ENCODE measurements at places on chromosomes 3 and 15.
A peak's percentile ranks its signal among the peaks of the same experiment; 100 is the strongest.

- no peak for DNase-seq
These were observed 27.5 kb downstream of the ESYT3 start for GRCh38 chr3:138461896-138462295.

DNA sequence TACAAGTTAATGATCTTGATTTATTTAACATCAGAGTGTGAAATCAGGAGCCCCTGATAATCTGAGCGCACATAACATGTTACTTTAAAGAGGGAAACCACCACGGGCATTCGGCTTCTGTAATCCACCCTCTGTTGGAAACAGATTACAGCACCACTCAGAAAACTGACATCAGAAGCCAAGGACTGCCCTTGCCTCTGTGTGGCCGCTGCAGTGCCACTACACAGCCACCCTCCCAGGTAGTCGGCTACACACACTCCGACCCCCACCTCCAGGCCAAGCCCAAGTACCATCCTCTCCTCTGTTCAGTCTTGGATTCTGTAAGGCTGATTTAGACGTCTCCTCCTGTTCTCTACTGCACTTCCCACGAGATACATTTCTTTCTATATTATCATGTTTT is 251.7 kb downstream of the GABRB3 start:
- DNase-seq = no peak

DNA sequence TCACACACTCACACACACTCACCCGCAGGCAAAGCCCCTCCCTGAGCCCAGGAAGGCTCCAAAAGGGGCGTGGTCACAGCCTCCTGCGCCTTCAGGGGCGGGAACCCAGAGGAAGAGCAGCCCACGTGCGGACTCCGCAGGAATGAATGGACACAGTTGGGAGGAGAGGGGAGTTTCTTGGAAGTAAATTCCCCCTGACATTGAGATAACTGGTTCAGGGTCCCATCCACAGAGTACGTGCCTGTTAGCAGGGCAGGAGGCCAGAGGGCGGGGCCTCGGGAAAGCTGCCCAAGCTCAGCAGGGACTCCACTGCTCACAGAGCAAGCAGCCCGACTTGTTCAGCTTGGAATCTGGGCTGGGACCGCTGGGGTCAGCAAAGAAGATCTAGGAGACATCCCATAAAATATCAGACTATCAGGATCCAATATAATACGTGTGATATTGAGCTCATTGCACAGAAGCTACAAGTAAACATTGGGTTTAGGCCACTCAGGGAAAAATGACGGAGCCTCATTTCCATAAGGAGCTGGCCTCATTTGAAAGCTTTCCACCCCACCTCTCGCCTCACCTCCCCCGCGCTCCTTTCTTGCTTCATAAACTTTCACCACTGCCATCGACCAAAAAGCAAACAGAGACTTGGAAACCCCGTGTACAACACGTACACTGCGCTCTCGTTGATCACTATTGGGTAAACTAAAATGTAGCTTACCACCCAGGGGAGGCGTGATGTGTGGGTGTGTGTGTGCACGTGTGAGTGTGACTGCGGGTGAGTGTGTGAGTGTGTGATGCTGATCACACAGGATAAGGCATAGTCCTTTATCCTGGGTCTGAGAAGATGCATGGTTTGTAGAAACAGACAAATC is 36.0 kb downstream of the TM2D3 start:
- DNase-seq = peak; percentile 72

DNA sequence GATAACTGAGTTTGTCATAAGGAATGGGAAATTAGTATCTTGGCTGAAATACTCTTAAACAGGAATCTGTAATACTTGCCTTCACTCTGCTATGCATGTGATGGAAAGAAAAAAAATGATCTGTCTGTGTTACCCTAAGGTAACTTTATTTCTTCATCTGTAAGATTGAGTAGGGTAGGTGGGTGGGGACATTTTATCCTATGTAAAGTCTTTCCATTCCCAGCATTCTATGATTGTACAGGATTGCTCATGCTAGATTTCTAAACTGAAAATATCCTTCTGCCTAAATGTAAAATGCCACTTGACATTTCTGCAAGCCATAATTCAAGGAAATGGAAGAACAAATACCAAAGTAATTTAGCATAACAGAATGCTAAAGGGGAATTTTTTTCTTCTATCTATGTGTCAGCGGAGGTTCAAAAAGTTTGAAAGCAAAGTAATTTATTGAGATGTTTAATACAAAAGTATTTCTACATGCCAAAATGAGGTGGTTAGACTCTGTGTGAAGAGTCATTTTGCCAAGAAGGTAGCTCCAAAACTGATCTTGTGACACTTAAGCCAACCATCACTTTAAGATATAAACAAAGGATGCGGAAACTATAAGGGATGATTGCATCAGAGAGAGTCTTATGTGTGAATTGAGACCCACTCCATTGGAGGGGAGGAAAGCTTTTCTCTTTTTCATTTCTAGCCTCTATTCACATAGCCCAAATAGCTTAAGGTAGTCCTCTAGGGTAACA is 46.6 kb upstream of the SERPINI2 start:
- no peak for DNase-seq

DNA sequence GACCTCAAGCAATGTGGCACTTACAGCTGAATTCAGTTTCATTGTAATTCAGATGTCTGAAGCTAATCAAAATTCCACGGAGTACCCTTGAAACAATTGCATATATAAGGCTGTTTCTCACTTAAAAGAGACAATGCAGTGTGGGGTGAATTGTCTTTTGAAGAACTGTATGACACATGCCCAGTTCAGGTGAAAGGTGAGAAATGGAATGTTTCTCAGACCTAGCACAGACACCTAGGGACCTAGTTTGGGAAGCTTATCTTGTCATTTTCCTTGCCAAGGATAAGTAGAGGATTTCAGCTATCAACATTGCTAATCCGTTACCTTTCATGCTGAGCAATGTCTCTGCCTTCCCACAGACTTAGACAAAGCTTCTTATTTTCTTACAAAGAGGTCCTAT is 36.3 kb downstream of the MBNL1 start:
- DNase-seq = no peak

DNA sequence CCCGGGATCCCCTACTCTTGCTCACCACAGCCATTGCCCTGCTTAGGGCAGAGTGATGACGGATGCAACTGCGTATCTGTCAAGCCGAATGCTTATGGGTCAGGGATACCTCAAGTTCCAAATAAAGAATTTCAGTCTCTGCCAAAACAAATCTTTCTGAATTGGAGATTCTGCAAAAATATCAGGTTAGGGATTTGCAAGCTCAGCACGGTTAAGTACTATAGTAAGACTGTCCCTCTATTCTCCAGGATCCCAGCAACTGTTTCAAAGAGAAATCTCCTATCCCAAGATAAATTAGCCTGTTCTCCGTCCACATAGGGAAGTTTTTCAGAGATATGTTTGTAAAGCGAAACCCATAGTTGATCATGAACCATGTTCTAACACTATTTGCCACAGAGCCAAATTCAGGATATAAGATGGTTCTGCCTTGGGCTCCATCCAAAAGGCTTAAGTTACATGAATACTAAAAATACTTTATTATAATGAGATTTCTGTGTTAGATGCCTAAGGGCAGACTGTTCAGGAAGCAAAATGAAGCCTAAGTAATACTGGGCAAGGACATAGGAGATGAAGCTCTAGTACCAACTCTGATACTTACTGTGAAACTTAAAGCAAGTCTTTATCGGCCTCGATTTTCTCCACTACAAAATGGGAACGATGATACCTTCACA is 100.1 kb upstream of the LPP start:
- DNase-seq = no peak

DNA sequence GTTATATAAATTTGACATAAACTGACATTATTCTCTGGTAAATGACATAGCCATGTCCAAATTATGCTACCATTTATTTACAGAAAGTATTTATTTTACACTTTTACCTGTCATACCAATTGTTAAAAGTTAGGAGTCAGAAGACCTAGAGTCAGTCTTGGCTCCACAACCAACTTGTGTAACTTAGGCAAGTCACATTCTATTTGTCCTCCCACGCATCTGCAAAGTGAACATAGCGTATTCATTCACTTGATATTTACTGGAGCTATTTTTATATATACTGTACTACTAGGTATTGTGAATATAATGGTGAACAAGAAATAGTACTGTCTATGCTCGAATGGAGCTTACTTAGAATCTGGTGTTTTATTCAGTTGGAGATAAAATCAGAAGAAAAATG is 78.7 kb downstream of the ZNF280D start:
- no peak for DNase-seq

DNA sequence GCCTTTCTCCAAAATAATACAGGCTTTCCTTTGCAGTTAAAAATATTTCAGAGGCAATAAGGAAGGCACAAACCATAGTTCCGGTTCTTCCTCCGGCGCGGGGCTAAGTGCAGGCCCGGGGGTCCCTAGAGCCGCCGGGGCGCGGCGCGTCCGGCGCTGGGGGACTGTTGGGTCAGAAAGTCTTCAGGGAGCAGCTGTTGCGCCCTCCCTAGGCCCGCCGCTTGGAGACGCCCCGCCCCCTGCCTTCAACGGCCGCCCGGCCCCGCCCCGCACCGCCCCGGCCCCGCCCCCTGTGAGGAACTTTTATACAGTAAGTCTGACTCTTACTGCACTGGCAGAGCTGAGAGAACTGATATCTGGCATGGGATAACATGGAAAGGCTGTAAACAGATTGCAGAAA is 283.1 kb upstream of the ARL6 start:
- no peak for DNase-seq

- DNase-seq = no peak
These were observed 10.1 kb upstream of the MINDY2 start for GRCh38 chr15:58761010-58761388.

DNA sequence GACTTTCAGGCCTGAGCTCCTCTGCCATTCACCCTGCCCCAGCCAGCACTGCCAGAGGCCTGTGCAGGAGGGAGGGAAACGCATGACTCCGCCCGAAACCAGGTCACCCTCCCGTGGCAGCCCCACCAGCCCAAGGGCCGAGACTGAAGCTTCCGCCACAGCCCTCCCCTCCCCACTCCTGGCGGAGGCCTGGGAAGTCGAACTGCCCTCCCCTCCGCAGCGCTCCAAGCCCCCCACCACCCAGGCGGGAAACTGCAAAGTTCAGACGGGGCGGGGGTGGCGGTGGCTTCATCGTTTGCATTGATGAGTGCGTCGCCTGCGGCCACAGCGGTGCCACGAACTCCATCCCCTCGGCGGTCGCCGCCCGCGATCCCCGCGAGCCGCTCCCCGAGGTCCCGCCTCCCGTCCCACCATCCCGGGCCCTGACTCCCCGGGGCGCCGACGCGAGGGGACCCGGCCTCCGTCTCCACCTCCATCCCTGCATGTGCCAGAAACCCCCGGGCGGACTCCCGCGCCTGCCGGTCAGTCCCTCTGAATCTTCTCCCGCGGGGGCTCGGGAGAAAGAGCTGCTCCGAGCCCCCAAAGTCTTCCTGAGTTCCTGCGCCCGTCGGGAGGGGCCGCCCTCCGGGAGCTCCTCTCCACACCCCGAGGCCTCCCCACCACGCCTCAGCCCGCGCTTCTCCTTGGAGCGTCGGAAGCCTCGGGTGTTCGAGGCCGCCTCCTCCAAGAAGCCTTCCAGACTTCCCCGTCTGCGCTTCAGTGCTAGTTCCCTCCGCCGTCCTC is 698 bp downstream of the MELTF start:
- peak; percentile 47 for DNase-seq

- peak; percentile 36 for DNase-seq
These were observed 67.6 kb downstream of the IGF1R start for GRCh38 chr15:98715890-98716443.

DNA sequence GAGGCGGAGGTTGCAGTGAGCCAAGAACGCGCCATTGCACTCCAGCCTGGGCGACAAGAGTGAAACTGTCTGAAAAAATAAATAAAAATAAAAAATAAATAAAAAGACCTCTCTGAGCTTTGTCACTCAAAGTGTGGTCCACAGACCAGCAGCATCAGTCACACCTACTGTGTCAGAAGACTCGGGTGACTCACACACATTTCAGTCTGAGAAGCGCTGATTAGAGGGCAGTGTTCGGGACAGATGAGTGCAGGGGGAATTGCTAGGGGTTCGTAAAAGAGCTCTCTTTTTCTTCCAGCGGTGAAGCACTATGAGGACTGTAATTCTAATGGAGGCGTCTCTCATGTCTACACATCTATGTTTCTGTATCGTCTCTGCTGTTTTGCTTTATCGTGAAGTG is 5.7 kb downstream of the PODXL2 start:
- no peak for DNase-seq

DNA sequence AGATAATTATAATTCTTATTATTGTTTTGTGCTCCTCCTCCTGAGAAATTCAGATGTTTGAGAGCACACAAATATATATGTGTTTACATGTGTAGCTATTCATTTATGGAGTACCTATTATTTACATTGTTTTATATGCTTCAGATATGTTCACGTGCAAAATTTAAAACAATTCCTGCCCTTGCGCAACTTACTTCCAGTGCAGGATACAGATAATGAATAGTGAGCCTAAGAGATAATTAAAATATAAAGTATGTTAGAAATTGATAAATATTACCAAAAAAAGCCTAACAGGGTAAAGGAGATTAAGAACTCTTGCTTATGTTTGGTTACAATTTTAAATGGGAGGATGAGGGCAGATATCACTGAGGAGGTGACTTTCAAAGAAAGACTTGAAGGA is 81.7 kb upstream of the DPH6 start:
- no peak for DNase-seq

- no peak for DNase-seq
These were observed 12.6 kb downstream of the PTH1R start for GRCh38 chr3:46890132-46890531.

- no peak for DNase-seq
These were observed 61.8 kb downstream of the ZDHHC19 start for GRCh38 chr3:196149375-196149774.

GRCh38 chr3:51715231-51715976 is 8.5 kb downstream of the GRM2 start:
- DNase-seq = peak; percentile 15

DNA sequence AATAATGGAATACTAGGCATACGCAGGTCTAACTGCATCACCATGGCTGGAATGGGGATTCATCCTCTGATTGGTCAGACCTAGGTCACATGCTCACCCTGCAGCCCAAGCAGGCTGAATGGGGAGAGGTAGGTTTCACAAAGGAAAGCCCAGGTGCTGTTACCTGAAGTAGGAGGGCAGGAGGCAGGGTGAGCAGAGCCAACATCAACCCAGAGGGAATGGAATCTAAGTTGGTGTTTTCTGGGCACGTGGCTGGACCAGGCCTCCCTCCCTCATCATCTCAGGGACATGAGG is 6.7 kb upstream of the H1-8 start:
- no peak for DNase-seq

DNA sequence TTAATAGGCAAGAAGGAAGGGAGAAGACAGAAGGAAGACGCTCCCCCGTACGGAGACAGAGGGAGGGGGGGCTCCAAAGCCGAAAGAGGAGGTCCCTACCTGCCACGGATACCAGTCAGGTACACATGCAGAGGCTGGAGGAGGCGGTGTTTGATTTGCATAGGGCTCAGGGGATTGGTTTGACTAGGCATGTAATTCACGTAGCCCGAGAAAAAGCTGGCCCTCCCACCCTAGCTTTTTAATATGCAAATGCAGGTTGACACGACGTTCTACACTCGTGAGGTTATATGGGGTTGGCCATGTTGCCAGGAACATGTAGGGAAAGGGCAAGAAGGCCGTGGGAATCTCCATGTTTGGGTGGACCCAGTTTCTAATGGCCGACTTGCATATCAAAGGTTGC is 29.8 kb downstream of the ZNF592 start:
- DNase-seq = no peak

Measured in femur (tissue), 1 donor.